ENCODE measurements at places on chromosomes 5 and 9.

DNA sequence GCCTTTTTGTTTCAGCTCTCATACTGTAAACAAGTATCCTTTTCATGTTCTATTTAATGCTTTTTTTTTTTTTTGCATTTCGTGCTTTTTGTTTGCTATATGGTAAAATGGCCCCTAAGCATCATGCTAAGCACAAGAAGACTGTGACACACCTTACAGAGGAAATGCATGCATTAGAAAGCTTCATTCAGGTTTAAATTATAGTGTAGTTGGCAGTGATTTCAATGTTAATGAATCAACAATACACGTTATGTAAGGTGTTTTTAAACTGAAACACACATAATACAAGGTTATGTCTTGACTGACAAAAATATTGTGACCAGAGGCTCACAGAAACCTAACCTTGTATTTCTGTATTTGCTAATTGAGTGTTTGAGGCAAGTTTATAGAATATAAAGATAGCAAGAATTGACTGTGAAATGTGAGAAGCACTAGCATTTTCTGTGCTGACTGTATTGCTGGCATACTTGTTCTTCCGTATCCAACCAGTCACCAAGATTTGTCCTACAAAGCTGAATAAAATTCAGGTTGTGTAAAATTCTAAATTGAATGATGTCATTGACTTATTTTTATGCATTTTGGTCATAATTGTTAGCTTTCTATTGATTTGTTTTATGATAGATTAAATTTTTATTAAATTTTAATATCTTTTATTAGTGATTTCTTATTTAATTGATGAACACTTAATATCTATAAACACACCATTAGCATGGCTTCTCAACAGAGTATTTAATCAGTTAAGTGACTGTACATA is 4.1 kb downstream of the CFAP95 start:
- DNase-seq, result no peak

GRCh38 chr9:27351438-27351837 is 54.5 kb upstream of the EQTN start:
- DNase-seq, result no peak

DNA sequence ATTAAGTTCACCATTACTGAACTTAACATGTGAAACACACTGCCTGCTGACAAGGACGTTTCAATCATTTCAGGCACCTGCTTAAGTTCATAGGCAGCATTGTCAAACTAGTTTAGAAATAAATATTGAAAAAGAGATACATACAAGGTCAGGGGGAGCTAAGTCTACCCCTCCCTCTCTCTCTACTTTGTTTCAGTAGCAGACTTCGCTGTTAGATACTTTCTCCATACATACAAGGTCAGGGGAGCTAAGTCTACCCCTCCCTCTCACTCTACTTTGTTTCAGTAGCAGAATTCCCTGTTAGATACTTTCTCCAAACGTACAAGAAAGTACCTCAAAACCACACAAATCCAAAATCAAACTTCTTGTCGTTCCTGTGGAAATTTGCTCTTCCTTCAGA is 387.4 kb upstream of the PDE4D start:
- no peak for DNase-seq

DNA sequence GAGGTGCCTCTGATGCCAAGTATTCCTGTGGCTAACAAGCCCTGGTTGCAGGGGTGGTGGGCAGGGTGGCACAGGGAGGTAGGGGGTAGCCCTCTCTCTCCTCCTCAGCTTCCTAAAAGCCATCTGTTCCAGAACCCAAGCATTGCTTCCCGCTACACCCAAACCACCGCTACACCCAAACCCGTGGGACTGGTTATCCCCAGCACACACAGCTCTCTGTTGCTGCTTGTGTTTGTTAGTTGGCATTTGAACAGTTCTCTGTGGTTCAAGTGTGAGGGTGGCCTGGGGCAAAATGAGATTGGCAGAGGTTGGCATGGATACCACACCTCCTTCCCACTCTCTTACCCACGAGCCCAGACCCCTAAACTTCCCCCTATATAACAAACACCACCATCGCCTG is 40.4 kb downstream of the SPARC start:
- DNase-seq, result no peak

- no peak for DNase-seq
These were observed 47.8 kb downstream of the C9orf57 start for GRCh38 chr9:72012646-72013045.

DNA sequence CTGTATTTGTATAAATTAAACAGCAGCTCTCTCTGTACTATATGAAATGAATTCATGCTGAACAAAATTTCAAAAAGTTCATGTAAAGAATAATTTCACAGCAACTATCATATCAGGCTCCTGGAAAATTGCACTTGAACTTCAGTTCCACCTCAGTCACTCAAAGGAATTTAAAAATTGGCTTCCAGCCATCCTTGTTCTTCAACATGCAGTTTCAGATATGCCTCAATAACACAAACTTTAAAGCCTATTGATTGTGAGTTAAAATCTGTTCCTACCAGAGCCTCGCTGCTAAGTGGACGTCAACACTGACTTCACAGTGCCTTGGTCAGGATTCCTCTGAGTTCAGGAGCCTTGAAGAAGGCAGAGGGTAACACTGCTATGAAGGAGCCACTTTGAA is 418.7 kb upstream of the WWC1 start:
- DNase-seq, result no peak

DNA sequence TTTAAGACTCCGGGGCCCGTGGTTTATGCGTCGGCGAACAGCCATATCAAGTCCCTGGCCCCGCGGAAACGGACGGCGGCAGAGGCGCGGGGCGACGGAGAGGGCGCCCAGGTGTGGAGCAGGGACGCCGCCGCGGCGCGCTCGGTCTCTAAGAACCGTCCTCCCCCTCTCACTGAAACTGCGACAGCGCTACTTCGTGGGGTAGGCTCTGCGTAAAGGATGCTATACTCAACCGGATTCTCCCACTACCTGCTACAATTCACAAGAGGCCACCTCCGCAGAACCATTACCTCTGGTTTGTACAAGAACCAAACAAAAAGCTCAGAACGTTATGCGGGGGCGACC is 404 bp downstream of the MRNIP start:
- DNase-seq, result no peak

GRCh38 chr5:50921366-50922133 is 255.1 kb downstream of the PARP8 start:
- no peak for DNase-seq

DNA sequence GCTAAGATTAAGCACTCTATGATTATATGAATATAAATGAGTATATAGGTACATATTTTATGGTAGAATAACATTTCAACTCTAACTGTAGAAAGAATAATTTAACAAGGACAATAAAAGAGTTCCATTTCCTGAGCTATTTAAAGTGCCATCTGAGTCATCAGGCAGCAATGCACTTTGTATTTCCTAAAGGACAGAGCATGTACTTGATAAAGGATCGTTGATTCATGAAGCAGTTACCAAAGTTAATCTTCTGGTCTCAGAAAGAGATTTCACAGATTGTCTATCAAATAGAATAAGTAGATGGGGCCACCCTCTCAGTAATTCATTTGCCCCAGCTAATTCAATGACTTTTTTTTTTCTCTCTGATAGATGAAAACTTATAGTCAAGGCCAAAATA is 747.8 kb downstream of the CDH18 start:
- DNase-seq, result no peak

DNA sequence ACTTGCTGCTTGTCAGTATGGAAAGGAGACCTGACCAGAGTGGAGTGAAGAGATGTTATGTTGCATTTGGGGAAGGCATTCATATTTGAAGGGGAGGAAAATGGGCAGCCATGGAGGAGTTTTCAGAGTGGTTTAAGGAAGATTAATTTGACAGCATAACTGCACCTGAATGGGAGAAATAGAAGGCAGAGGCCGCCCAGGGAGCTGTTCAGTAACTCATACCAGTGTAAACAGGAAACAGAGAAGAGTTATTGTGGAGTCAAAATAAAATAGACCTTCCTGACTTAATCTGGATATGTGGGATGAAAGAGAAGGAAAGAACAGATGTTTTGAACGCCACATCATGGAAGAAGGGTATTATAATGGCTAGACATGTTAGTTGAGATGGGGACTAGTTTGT is 13.4 kb downstream of the SLC44A1 start:
- DNase-seq, result no peak

- DNase-seq, result no peak
These were observed 69.9 kb downstream of the AUH start for GRCh38 chr9:91291866-91292265.

- DNase-seq, result no peak
These were observed 6.7 kb upstream of the CAST start for GRCh38 chr5:96655506-96655905.

GRCh38 chr5:177085985-177086653 is 596 bp upstream of the FGFR4 start:
- no peak for DNase-seq

DNA sequence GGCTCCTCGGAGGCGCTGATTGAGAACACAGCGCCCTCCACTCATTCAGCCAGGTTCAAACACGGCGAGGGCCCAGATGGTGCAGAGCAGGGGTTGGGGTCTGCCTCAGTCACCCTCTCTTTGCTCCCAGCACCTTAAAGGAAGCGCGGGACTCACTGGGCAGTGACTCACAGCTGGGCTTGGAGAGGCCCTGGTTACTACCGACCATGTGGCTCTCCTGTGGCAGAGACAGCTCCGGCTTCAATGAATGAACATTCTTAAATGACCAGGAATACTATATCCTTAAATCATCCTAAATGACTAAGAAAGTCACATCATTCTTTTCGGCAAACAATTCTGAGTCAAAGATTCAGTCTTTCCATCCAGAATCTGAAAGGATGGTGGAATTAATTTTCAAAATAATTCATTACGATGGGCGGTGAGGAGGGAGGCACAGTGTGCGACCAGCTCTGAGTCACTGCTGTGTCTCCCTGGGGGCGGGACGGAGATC is 1.6 kb upstream of the INPP5E start:
- no peak for DNase-seq

GRCh38 chr9:6566409-6567139 is 79.0 kb downstream of the GLDC start:
- DNase-seq, result no peak

DNA sequence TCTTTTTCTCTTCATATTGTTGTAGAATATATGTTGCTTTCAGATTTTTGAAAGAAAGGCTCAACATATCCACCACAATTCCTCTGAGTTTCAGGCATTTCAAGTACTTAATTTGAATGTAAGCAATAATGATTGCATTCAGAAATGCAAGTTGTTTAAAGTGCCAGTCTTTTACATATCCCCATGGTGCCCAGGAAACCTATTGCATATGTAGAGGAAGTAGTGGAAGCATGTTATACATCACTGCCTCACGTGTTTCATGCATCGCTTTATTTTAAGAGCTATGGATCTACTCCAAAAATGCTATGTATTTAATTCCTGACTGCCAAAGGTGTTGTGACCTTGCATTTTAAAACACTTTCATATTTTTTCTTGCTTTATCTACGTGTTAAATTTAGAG is 28.1 kb downstream of the CPEB4 start:
- DNase-seq, result no peak

DNA sequence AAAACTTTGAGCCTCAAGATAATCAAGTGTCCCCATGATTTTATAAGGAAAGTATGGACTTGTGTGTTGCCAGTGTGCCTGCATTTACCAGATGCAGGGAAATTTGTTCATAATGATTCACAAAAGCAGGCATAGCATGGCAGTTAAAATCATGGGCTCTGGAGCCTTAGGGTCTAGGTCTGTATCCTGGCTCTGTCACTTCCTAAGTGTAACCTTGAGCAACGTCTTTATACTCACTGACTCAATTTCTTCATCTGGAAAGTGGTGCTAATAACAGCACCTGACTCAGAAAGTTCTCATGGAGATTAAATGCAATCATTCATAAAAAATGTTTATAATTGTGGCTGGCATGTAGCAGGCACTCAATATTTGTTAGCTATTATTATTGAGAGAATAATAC is 234.9 kb downstream of the SAXO1 start:
- no peak for DNase-seq

DNA sequence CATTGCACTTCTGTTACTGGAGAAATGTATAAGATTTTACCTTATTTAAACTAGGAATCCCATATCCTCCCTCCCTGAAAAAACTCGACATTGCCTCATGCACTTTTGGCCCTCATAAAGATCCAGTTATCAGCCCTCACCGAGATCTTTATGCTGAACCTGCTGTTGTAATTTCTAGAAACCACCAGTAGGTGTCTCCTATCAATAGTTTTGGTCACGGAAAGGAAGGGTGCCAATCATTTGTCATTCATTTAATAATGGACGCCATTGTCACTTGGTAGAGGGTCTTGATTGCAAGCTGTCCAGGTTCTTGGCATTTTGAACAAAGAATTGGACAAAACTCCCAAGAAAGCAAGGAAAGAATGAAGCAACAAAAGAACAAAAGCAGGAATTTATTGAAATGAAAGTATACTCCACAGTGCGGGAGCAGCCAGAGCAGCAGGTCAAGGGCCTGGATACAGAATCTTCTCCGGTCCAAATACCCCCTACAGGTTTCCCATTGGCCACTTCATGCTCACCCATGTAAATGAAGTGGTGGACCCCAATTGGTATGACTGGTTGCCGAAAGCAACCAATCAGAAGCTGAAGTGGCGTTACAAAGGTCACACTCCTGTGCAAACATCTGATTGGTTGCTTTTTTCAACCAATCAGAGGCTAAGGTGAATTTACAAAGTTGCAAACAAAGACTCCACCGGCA is 524.3 kb downstream of the PSAT1 start:
- DNase-seq, result no peak
